ENCODE measurements at places on chromosomes 3 and 15.

GRCh38 chr15:29014493-29014892, 128.7 kb downstream of the APBA2 start:
- DNase-seq: no peak

DNA sequence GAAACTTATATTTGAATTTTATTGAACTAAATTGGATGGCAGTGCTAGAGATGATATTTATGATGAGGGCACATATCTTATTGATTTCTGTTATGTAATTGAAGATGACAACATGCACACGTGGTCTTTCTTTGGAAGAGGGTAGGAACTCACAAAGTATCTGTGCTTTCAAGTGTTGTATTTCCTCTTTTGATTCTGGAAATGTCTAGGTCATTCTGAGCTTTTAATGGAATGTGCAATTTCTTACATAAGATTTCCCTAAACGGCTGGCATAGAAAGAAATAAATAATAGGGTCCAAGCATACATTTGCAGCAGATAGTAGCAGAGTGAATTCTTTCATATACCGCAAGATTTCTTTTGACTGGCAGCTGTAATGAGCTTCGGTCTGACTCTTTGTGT, 10.1 kb upstream of the GPR171 start:
- DNase-seq: peak; percentile 3

- DNase-seq: no peak
Observed at GRCh38 chr3:149886957-149887356, 73.9 kb downstream of the RNF13 start.

- DNase-seq: no peak
Observed at GRCh38 chr3:128725547-128726022, 398 bp upstream of the RAB7A start.

GRCh38 chr3:10998542-10998941, 6.0 kb downstream of the SLC6A1 start:
- DNase-seq: no peak

DNA sequence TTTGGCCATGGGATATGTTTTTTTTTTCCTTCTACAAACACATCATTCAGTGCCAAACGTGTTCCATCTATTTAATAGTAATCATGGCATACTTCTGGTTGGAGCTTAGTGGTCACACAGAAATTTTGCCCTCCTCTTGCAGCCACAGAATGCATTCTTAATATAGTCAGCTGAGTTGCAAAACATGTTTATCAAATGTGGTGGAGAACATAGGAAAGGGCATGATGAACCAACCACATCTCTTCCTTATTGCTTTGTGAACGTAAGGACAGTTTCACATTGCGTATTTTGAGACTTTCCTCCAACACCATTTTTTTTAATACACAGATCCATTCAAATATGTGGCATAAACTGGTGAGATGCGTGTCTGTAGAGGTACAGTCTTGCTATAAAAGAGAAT, 106.8 kb downstream of the BBX start:
- DNase-seq: peak; percentile 94

DNA sequence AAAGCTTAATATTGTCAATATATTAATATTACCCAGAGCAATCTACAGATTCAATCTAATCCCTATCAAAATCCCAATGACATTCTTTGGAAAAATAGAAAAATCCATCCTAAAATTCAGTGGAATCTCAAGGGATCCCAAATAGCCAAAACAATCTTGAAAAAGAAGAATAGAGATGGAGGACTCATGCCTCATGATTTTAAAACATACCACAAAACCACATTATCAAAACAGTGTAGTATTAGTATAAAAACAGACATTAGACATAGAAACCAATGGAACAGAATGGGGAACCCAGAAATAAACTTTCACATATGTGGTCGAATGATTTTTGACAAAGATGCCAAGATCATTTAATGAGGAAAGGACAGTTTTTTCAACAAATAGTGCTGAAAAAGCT, 14.6 kb downstream of the NEK4 start:
- no peak for DNase-seq

DNA sequence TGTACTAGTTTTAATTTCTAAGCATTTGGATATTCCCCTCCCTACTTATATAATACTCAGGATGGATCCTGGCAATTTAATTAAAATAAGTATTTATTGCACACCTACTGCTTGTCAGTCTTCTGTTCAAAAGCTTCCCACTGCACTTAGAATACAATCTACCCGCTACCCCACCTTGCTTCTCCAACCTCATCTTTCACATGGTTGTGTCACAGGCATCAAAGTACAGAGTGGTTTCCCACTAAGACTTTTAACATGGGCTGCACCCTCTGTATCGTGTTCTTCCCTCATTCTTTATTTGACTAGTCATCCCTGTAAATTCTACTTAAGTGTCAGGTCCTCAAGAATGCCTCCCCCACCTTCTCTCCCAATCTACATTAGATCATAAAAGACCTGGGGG, 35.0 kb downstream of the RIOX2 start:
- no peak for DNase-seq

GRCh38 chr15:69587723-69588426, 135.3 kb downstream of the RPLP1 start:
- DNase-seq: no peak

GRCh38 chr3:194685065-194685717, 492 bp upstream of the FAM43A start:
- DNase-seq: no peak

DNA sequence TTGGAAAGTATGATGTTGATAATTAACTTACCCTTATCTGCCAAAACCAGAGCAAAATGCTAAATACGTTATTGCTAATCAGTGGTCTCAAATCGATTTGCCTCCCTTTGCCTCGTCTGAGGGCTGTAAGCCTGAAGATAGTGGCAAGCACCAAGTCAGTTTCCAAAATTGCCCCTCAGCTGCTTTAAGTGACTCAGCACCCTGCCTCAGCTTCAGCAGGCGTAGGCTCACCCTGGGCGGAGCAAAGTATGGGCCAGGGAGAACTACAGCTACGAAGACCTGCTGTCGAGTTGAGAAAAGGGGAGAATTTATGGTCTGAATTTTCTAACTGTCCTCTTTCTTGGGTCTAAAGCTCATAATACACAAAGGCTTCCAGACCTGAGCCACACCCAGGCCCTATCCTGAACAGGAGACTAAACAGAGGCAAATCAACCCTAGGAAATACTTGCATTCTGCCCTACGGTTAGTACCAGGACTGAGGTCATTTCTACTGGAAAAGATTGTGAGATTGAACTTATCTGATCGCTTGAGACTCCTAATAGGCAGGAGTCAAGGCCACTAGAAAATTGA, 59.7 kb downstream of the DCUN1D1 start:
- peak; percentile 4 for DNase-seq

DNA sequence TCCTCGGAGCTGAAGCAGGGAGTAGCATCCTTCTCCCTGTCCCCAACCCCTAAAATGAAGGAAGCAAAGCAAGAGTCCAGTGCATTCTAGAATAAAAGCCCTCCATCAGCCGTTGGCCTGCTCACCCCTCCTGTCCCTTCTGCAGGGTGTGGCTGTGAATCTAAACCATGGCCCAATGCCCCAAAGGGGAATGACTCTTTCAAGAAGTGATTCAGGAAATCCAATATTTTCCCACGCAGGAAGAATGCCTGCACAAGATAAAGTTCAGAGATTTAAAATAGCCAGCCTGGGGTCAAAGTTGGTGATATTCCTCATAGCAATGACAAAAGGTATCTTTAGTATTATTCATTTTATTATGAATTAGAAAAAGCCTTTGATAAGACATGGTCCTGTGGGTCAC, 38.5 kb downstream of the SLCO2A1 start:
- DNase-seq: no peak

- DNase-seq: peak; percentile 47
Observed at GRCh38 chr3:45224824-45225464, 1.1 kb downstream of the TMEM158 start.

DNA sequence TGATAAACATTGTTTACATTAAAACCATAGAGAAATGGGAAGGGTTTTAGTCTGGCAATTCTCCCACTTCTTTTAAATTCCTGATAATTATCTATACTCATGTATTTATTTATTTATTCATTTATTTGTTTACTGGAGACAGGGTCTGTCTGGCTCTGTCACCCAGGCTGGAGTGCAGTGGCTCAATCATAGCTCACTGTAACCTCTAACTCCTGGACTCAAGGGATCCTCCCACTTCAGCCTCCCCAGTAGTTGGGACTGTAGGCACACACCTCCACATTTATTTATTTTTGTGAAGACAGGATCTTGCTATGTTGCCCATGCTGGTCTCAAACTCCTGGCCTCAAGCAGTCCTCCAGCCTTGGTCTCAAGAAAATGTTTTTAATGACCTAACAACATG, 2.5 kb upstream of the AEN start:
- no peak for DNase-seq

- DNase-seq: no peak
Observed at GRCh38 chr3:1117843-1118473, 25.1 kb downstream of the CNTN6 start.

- no peak for DNase-seq
Observed at GRCh38 chr15:35583863-35584528, 38.0 kb upstream of the DPH6 start.

- DNase-seq: no peak
Observed at GRCh38 chr3:45606991-45607712, 12.6 kb downstream of the LIMD1 start.

DNA sequence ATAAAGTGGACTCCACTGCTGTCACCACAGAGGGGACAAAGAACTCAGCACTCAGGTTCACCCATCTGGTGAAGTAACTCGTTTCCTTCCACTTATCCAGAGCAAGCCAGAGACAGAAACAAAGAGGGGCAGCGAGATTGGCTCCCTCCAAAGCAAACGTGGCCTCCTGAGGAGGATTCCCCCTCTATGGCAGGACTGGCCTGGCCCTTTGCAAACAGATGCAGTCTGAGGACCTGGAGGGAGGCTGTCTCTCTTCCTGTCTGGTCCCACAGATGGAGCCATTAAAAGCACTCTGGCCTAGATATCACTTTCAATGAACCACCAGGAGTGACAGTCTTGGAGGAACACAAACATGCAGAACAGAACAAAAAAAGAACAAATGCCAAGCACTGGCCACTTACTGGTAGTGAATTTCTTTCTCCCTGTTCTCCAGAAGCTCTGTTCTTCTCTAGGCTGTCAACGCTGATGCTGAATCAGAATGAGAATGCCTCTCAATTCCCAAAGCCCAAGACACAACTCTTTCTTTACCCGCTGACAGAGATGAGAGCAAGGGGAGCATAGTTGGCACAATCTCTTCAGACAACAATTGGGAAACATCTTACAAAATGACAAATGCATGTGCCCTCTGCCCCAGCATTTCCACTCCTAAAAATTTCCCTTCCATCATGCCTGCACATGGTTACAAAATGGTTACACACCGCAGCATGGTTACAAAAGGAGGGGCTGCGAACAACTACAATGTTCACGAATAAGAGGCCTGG, 14.3 kb downstream of the KLHL25 start:
- no peak for DNase-seq

DNA sequence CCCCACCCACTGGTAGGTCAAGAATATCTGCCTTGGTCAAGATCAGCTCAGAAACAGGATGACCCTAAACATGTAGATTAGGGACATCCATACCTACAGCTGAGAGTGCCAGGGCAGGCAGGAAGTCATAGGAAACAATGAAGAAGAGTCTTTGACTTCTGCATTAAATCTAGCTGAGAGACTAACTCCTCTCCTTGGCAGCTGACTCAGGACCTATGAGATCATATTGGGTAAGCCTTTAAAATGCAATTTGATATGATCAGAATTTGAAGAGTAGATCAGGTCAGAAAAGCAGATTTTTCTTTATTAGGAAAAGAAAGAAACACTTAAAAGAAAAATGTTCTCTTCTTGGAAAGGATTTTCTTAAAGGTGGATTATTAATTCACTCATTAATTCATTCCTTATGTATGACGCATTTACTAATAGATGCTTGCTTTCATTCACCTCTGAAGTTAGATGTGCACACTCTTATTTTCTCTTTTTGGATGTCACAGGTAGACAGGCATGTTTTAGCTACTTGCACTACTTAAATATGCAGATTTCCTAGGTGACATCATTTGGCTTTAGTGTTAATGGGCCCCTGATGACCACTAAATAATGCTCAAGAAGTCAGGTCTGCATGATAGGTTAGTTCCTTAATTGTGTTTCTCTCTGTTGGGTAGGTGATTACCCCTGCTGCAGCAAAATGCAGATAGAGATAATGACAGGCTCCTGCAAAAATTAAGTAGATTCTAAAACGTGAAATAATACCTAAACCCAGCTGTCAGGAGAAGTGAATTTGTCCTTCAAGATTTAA, 35.7 kb upstream of the GSK3B start:
- no peak for DNase-seq

GRCh38 chr3:46538803-46539442, 27.2 kb downstream of the LRRC2 start:
- peak; percentile 90 for DNase-seq

DNA sequence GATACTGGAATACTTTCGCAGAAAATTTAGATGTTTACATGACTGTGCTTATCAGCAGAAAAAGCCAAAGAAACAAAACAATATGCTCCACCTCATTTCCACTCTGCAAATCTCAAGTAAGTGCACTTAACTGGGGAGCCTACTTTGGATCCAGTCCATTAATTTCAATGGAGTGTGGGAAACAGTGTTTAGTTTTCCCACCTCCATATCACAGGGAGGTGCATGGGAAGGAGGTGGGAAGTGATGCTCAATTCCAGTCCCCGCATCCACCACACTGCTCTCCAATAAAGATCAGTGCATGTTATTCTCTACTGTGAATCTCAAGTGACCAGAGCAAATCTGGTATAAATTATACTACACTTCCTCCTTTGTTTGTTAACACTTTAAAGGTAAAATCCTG, 2.9 kb downstream of the NEDD4 start:
- DNase-seq: no peak

GRCh38 chr15:29636140-29636539, 186.1 kb downstream of the TJP1 start:
- no peak for DNase-seq

- DNase-seq: peak; percentile 97
Observed at GRCh38 chr3:46098319-46098761, 71.1 kb upstream of the XCR1 start.

- no peak for DNase-seq
Observed at GRCh38 chr3:126360046-126360713, 3.0 kb upstream of the KLF15 start.

DNA sequence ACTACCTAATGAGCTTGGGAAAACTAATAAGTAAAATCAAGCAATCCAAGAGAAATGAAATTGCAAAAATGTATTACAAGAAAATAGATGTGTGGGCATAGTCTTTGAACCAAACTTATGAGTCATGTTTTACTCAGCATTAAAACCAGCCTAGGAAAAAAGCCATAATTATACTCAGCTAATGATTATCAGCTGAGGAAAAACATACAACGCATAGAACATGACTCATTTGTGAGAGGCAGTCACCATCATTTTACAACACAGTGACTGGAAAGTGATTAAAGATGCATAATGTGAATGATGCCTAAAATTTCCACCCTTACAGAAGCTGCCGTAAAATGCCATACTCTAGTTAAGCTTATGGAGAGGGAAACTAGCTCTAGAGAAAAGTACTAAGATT, 238.0 kb upstream of the EOMES start:
- DNase-seq: peak; percentile 6

All from MV-4-11 (cell line).